ENCODE measurements at places on chromosomes 1 and 21. TPM values are rescaled to one million over a fixed set of nuclear protein-coding genes. Genes with fewer than 3 reads are reported as not detected.
A peak's percentile ranks its signal among the peaks of the same experiment; 100 is the strongest.

GRCh38 chr21:41369920-41370839, 8.4 kb downstream of the MX2 start:
- peak; percentile 55 for DNase-seq

The ADAMTS4 gene
- 5.3 TPM for total RNA-seq

GRCh38 chr1:37515185-37516034, 844 bp upstream of the MEAF6 start:
- DNase-seq: no peak

The CELA2B gene
- total RNA-seq: not detected

The TRAF3IP3 gene
- total RNA-seq: 470 TPM

The CNST gene
- total RNA-seq: 115 TPM
